ENCODE measurements at places on chromosomes 11 and 22. TPM values are rescaled to one million over a fixed set of nuclear protein-coding genes. Genes with fewer than 3 reads are reported as not detected.

Gene MUC5B
- total RNA-seq = not detected

Gene OR9Q2
- total RNA-seq = not detected

Gene OR51B5
- not detected for total RNA-seq

Gene TTC12
- total RNA-seq = 1.6 TPM

Gene FAM180B
- not detected for total RNA-seq

Gene BRD1
- total RNA-seq = 15.3 TPM

Gene ADM2
- total RNA-seq = 0.99 TPM

Gene ZNF408
- total RNA-seq = 3.3 TPM

Gene KRTAP5-9
- total RNA-seq = not detected

Gene MRGPRE
- total RNA-seq = not detected

Gene CATSPER1
- total RNA-seq = not detected

Gene SYT12
- total RNA-seq = under 0.01 TPM
